ENCODE measurements at places on chromosomes 12 and 14. TPM values are rescaled to one million over a fixed set of nuclear protein-coding genes. Genes with fewer than 3 reads are reported as not detected.

The JPH4 gene
- 3.2 TPM for total RNA-seq

The MYF6 gene
- 0.43 TPM for total RNA-seq

The FOXA1 gene
- total RNA-seq = 0.99 TPM

GRCh38 chr14:34781242-34781641 is 66.8 kb upstream of the CFL2 start:
- DNase-seq = no peak
- no peak overlapping the region for H3K27ac ChIP-seq
- H3K36me3 ChIP-seq = no peaks in the 10 kb centered on the region
- no peaks in the 10 kb centered on the region for H3K4me1 ChIP-seq
- H3K27me3 ChIP-seq = no peaks in the 10 kb centered on the region

DNA sequence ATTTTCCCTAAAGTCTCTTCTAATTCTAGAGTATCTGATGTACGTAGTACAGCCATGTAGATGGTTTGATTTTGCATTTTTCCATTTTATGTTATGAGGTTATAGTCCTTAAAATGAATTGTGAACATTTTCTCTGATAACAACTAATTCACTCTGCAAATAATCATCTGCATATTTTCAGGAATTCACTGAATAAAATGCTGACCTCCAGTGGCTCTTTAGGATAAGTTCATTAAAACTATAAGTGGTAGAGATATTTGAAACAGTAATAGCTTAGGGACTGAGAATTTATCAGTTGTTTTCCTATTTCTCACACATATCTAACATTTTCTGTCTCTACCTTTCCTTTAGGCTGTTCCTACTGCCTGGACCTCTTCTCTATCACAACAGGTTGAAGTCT is 4.4 kb downstream of the MSRB3 start:
- DNase-seq = no peak
- no peak overlapping the region for H3K27ac ChIP-seq
